Activated gamma-delta T cell (primary cell): ENCODE measurements at places on chromosomes 1 and 21.

GRCh38 chr1:213621077-213621476, 366.7 kb upstream of the PROX1 start:
- no peak for DNase-seq

- DNase-seq = no peak
Measured at GRCh38 chr1:4083231-4084047, 183.4 kb upstream of the C1orf174 start.

GRCh38 chr21:34351786-34352241, 12.0 kb upstream of the KCNE2 start:
- no peak for DNase-seq

- DNase-seq = no peak
Measured at GRCh38 chr1:244598611-244599010, 54.3 kb upstream of the DESI2 start.

DNA sequence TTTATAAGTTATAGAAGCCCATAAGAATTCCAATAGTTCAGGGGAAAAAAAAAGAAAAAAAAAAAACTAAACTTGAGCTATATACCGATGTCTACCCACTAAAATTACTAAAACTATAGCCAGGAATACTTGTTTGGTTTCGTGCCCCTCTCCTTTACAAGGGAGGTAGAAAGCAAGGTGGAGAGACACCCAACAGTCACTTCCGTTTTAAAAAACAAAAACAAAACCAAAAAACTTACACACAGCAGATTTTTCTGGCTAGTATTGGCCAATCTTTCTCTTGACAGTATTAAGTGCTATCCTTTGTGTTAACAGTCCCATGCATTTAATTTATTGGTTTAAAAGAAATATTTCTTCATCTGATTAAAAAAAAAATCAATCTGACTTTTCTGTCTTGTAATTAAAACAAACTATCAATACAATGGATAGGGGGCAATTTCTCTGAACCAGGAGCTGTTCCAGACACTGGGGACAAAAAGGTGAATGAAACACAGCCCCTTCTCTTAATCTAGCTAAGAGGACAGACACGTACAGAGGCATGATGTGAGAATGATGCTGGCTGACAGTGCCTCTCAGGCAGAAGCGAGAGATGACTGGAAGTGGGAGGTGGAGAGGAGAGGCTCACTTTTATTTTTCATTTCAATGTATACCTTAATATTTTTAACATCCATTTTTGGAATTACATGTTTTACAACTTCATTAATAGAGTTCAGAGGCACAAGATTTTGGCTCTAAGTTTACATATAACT, 214.8 kb downstream of the RERE start:
- no peak for DNase-seq
